ENCODE measurements at places on chromosomes 7 and 10.

DNA sequence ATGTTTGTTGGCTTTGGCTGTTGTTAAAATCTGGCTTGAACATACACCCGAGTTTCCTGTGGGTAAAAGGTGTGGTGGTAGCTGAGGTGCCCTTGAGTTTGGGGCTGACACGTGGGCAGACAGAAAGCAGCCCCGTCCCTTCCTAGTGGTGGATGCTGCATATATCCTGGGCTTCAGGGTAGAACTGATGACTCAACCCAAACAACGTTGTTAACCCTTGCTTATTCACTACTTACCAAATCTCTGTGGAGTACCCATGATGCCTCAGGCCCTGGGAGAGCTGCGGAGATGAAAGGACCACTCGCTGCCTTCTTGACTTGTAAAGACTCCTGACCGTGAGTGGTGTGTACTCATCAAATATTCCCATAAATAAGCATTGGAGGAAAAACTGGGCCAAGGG, 245.1 kb downstream of the RAB11FIP2 start:
- DNase-seq, result no peak

- DNase-seq, result no peak
These were observed 184.2 kb downstream of the STK31 start for GRCh38 chr7:23893942-23894891.

- DNase-seq, result no peak
These were observed 404.9 kb downstream of the GLRX3 start for GRCh38 chr10:130541090-130541489.

DNA sequence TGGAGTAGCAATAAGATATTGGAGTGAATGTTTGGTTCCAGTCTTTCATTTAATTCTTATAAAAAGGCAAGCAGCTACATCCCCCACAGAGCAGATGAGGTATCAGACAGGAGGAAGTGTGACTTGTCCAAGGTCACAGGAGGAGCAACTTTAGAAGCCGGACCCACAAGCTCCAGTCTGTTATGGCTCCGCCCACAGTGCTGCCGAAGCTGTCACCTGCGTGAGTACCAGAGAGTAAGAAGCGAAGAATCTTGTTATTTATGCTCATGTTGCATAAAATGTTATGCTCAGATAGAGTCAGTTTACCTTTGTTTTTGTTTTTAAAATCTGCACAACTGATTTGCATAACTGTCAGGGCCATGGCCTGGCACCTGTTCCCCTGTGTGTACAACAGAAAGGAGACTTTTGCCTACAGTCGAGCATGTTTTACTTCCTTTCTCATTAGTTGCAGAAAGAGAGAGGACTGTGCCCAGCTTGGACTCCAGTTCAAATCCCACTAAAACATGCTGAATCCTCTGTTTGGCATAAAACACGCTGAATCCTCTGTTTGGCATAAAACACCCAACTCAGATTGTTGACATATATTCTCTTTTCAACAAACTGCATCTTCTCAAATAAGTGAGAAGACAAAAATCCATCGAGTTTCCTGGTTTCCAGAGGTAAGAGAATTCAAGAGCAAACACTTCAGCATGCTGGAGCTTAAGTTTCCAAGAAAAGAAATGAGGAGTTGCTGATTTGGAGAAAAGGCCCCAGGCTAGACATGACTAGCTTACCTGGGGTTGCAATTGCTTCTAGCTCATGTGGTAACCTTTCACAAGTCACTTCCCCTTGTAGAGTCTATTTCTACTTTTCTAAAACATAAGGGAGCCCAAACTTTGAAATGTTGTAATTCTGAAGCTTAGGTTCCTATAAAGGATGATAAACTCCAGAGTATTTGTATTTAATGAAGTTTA, 409.8 kb upstream of the ZMIZ1 start:
- no peak for DNase-seq

GRCh38 chr10:100339236-100339635, 7.8 kb upstream of the SCD start:
- DNase-seq, result no peak

Measured in activated CD4-positive, alpha-beta T cell treated with anti-CD3 and anti-CD28 coated beads, Interleukin-2, amount 50 U/mL, for 4 hours (primary cell).